Left kidney (tissue), 8 donors: ENCODE measurements at places on chromosomes 5 and 9. TPM values are rescaled to one million over a fixed set of nuclear protein-coding genes. Genes with fewer than 3 reads are reported as not detected.

DNA sequence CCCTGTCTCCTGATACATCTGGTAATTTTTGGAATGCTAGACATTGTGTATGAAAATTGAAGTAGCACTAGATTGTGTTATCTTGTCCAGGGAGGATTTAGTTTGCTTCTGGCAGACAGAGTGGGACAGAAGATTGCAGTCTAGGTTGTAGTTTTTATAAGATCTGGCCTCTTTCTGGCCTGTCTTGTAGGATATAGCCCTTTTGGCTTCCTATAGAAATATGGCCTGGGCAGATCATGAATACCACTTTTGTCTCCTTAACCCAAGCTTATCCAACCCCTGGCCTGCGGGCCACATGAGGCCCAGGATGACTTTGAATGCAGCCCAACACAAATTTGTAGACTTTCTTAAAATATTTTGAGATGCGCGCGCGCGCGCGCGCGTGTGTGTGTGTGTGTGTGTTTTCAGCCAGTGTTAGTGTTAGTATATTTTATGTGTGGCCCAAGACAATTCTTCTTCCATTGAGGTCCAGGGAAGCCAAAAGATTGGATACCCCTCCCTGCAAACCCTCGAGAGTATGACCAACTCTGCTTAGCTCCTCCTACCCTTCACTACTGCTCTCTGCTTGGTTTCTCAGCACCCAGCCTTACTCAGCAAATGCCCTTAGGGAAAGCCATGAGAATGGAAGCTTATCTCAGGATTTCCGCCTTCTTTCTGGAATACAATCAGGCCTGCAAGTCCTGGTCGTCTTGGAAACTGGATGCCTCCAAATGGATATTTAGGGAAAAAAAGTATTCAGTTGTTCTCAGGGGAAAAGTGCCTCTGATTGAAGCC, 26.5 kb downstream of the ANKRD33B start:
- DNase-seq, result no peak

GRCh38 chr9:108876425-108876824, 14.4 kb downstream of the ACTL7A start:
- DNase-seq, result no peak

DNA sequence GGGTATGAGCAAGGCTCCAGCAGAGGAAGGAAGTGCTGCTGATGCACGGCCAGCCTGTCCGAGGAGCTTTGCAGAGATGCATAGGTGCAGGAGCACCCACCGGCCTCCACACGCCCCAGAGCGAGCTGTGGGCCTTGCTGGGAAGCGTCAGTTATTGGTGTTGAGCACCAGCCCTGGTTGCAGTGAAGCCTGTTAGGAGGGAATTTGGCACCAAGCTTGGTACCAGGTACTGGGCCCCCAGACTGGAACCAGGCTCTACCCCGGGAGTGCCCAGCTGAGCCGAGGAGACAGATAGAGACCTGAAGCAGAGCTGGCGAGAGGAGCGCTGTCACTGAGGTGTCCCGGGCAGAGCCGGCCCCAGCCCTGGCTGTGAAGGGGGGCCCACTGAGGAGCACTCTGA, 5.2 kb downstream of the TCF7 start:
- DNase-seq, result no peak

The SV2C gene
- 0.08 TPM for polyA plus RNA-seq
